ENCODE measurements at places on chromosomes 7 and 10.

- no peak for DNase-seq
These were observed 186.2 kb upstream of the BMPER start for GRCh38 chr7:33719059-33719581.

- no peak for DNase-seq
These were observed 9.2 kb upstream of the HNRNPF start for GRCh38 chr10:43417950-43418768.

DNA sequence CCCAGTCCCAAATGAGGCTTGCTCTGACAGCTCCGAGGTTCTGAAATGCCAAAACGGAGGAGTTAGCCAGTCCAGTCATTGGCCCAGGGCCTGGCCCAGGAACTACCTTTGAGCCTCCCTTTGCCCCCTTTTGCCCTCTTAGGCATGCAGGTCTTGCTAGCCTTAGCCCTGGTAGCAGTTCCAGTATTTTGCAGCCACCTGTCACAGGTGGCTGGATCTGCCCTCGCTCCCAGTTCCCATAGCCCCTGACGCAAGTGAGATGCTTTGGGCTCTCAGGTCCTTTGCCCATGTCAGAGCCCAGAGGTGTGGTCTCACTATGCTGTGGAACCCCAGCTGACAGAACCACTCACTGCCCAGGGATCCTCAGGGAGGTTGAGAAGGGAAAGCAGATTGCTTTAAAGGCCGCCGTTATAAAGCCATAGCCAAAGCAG, 42.0 kb downstream of the GPRIN2 start:
- DNase-seq, result no peak

DNA sequence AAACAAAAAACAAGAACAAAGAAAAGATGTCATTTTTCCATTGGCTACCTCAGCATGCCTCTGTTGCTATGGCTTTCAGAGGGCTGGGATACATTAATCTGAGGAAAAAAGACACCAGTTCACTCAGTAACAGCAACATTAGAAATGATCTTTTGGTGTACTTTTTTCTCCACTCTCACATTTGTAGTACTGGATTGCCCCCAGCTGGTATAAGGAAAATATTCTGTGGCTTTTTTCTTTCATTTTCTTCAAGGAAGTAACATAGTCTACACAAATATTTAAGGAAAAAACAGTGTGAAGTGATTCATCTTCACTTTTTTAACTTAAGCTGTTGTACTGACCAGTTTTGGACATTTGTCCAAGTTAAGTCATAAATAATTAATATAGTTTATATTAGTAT, 482.3 kb downstream of the SORCS1 start:
- peak; percentile 1 for DNase-seq

- DNase-seq, result no peak
These were observed 167.2 kb upstream of the FERD3L start for GRCh38 chr7:19312416-19312815.

DNA sequence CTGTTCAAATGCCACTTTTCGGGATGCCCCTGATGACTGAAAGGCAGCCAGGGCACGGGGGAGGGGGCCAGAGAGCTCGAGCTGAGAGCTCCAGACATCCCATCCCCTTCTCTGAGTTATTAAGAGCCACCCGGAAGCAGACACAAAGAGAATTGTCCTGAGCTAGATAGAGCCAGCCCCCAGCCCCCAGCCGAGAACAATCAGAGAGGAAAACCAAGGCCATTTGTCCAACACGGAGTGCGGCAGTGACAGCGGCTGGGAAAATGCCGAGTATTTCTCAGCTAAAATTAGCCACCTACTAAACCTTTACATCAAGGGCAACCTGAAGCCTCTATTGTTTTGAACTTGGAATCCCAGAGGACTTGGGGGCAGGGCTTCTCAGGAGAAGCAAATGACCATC, 51.0 kb downstream of the UNC5B start:
- DNase-seq, result no peak

DNA sequence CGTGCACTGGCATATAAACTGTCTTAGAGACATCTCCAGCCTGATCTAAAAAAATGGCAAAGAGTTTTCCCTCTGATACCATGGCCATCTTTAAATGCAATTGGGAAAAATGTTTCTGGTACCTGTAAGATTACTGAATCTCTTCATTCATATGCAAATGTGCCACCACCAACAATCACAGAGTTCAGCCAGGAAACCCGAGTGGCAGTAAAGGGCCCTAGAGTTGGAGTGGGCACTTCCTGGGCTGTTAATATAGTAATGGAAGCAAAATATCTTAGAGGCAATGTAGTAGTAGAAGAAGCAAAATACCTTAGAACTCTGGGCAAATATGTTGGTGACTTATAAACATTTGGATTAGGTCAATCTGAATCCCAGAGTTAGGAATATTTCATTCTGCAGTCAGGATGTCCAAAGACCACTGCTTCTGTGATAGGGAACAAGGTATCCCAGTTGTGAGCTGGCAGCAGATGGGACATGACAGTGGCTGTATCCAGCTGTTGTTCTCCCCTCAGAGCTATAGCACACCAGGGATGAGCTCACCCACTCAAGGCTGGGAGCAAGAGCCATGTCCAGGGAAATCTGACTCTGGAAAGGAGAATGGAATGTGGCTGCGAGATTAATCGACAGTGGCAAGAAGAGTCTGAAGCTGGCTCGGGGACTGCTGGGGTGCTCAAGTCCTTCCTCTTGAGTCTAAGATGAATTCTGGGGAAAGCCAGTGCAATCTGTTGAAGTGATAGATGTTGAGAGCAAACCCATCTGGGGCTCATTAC, 332.1 kb downstream of the PHTF2 start:
- DNase-seq, result no peak

Measured in fibroblast of skin of right quadriceps (primary cell).